ENCODE measurements at places on chromosomes 1 and 21.

DNA sequence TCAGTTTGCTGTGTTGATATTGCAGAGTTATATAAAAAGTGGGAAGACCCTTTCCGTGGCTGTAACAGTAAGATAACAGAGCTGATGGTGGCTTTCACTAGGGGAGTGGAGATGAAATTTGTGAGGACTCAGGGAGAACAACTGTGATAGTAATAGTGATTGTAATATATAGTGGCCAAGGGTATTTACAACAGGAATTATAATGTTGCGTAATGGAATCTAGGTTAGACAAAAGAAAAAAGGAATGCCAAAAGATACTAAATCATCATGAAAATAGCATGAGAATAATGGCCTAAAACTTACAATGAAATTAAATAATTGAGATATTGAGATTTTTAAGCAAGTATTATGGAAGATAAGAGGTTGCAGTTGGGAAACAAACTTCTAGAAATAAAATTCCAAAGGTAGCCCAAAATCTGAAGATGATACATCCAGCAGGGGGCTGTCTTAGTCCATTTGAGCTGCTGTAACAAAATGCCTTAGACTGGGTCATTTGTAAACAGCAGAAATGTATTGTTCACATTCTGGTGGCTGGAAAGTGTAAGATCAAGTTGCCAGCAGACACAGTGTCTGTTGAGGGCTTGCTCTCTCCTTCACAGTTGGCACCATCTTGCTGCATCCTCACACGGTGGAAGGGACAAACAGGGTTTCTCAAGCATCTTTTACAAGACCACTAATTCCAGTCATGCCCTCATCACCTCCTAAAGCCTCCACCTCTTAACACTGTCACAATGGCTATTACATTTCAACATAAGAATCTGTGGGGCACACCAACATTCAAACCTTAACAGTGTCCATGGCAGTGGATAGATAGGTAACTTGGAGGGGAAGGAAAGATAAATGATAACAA is 711.2 kb downstream of the MRPL39 start:
- no peak for DNase-seq

DNA sequence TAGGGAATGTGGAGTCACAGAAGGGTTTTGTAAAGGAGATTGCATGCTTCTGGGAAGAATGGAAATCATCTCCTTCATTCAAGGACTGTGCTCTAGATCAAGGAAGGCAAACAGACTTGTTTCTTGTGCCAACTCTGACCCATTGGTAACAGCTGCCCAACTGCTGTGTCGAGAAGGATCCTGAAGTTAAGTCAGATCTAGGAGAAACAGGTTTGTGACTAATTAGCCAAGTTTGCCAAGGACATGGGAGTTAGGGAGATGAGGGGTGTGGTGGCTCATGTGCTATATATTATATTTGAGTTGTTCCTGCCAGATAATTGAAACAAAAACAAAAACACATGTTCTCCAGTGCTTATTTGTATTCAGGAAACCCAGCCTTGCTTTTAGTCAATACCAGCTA is 251.2 kb upstream of the USP24 start:
- no peak for DNase-seq

DNA sequence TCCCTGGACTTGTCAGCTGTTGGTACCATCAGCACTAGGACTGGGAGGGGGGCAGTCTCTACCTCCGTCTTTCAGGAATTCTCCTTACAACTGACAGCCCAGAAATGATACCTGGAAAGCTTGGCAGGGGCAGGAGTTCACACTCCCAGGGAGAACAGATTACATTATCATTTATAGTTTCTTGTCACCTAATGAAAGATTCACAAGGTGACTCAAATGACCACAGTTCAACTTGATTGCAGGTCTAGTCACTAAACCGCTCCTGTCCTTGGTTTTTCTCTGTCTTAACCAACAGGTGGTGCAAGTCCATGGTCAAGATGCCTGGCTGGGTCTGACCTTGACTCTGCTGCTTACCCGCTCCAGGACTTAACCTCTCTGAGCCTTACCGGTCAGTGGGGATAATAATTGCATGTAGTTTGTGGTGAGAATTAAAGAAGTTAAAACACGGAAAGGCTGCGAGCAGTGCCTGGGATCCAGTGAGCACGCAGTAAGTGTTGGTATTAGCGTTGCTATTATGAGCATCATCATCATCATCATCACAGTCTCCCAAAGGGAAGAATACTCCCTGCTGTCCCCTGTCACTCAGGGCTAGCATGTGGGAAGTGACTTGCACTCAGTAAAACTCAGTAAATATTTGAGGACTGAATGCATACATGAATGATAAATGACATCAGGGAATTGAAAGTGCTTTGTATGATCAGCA is 125.3 kb upstream of the CD34 start:
- DNase-seq = no peak

GRCh38 chr1:52345252-52345651 is 20.8 kb downstream of the CC2D1B start:
- no peak for DNase-seq

DNA sequence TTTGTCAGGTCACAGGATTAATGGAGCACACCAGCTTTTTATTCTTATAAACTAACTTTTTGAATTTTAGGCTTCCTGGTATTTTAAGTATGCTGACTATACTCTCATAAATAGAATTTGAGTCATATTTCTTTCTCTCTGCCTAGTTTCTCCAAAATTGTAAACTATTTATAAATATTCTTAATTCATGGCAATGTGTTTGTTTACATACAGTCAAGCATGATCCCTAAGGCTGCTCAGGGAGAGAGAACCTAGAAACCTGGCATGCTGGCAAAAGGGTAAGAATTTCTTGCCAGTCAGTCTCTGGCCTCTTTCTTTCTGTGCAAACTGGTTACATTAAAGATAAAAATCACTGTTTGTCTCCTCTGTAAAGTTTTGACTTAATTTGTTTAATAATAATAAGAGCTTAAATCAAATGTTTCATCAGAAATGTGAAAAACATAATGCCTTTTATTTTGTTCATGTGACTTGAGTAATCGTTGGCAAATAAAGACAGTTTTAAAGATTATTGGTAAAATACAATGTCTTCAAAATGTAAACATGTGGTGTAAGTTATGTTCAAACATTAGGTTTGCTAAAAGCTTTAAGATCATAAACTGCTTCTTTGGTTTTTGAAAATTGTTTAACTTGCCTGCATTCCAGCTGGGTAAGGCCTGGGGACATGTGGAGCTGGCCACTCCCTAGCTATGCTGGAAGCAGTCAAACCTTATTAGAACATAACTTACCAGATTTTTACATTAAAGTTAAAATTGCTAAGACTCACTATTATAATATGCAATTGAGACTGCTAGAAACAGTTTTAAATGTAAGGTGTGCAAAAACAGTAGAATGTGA is 1401.7 kb downstream of the NCAM2 start:
- no peak for DNase-seq

DNA sequence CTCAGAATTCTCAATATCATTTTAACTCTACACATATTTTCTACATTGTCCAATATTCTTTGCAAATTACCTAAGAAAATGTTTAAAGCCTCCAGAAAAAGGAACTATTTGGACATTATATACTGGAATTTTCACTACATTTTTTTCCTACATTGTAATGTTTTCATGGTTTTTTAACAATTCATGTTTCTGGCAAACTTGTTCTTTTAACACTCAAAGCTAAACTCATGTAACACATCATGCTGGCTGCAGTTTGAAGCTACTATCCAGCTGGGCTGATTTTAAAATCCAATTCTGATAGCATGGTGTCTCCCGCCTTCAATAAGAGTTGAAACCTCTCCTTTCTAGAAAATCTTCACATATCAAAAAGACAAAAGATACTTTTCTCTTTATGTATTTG is 52.0 kb downstream of the TGFBR3 start:
- DNase-seq = no peak

DNA sequence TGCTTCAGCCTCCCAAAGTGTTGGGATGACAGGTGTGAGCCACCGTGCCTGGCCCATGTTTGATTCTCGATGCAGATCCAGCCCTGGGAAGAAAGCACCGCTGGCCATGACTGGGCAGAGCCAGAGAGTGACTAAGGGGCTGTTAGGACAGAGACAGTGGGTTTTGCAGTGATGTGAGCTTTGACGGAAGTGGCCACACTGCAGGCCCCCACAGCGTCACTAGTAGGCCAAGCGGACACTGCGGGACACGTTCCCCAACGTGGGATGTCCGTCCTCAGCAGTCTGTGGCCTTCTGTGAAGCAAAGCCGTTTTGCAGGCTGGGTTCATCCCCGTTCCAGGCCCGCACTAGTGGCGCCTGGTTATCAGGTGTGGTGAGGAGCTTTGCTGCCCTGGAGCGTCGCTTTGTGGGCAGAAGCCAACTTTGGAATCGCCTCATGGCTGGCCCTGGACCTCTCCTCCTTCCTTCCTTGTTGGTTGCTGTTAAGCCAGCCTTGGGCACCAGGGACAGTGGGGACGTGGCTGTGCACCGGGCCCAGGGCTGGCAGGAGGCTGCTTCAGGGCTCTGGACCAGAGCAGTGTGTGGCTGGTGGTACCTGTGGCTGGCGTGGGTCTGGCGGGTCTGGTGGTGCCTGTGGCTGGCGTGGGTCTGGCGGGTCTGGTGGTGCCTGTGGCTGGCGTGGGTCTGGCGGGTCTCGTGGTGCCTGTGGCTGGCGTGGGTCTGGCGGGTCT is 41.2 kb downstream of the SKI start:
- no peak for DNase-seq

DNA sequence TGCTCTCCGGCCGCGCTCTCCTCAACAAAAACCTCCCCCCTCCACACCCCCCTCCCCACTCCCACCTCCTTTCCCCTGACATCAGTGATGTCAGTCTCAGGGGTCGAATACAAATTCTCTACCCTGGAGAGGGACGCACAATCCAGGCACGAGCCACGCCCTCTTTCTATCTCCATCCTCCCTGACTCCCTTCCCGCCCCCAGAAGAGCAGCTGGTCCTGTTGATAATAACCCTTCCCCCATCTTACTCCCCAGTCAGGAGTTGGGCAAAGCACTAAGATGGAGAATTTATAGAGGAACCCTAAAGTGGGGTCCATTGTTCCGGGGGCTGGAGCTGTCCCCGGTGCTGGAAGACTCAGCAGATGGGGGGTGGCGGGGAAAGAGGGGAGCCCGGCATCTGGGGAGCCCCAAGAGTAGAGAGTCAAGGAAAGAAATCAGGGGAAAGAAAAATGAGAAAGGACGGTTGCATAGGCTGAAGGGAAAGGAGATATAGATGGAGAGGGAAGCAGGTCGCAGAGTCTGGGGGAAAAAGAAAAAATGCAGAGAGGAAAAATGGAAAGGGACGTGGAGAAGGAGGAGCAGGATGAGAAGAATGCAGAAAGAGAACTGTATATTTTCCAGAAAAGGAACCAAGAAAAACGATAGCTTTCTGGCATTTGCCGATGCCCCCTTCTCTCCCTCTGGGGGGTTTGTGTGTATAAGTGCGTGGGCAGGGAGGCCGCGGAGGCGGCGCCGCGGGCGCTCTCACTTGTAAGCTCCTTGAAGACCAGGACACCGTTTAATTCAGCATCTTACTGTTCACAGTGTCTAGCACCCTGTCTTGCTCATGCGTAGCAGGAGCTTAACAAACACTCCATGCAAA is at the start of gene CELF3:
TSS of gene CELF3 (minus strand) at position 33 of the 861 bp plus-strand sequence. CDS start 783 bp downstream, outside the sequence.
- peak; percentile 37 for DNase-seq

DNA sequence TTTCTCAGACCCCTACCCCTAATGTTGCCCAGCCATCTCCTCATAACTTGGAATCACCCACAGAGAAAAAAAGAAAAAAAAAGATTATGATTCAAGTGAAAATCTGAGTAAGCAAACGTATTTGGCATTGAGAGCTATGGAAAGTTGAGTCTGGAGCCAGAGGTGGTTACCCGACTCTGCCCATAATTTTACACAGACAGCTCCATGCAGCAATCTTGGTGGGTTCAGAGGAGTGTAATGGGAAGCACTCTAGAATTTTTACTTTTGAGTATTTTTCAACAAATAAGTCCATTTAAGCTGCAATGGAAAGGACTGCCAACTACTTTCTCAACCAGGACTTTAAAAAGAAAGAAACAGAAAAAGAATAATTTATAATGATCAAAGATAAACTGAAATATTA is 62.7 kb downstream of the ZC3H11B start:
- DNase-seq = no peak

- no peak for DNase-seq
Observed at GRCh38 chr1:204376919-204377799, 17.4 kb upstream of the PLEKHA6 start.

DNA sequence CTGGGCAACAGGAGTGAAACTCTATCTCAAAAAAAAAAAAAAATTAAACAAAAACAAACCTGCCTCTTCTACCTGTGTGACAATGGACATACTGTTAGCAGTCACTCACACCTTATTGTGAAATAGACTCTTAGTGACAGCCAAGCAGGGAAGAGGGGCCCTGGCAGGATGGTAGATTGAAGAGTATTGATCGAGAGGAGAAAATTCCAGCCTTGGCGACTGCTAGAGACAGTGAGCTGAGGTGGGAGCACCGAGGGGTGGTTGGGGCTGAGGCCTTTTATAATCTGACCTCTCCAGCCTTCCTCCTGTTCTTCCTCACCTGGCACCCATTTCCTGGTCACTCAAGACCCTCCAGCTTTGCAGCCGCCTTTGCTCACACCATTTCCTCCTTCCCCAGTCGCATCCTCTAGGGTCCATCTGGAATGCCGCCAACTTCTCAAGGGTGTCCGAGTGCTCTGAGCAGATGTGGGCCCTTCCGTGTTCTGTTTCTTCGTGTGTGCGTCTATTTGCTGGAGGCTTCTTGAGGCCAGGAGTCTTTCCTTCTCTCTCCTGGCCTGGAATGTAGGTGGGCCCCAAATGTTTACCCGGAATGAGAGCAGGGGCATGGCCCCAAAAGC is 196.9 kb upstream of the TMEM51 start:
- DNase-seq = no peak

- no peak for DNase-seq
Observed at GRCh38 chr1:154014154-154014907, 23.8 kb downstream of the RPS27 start.

GRCh38 chr1:211781260-211781659 is 49.3 kb downstream of the LPGAT1 start:
- no peak for DNase-seq

DNA sequence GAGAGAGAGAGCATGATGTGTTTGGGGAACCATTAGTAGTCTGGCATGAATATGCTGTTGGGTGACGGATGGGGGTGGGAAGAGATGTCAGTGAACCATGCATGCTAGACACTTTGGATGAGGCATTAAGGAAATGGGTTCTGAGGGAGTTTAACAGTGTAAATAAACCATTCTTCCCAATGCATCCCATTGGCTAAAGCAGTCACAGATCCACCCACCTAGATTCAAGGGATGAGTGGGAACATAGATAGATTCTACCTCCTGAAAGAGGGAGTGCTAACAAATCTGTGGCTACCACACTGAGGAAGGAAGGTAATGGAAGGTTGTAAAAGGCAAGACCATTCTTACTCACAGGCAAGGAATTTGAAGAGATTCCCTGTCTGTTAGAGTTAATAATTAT is 129.8 kb upstream of the CACNA1E start:
- no peak for DNase-seq

Data from C1 segment of cervical spinal cord (tissue), 14 donors.